ENCODE measurements at places on chromosomes 6 and 20.

GRCh38 chr20:58894652-58895447 is 42.3 kb downstream of the GNAS start:
- no peak for DNase-seq

GRCh38 chr6:17984812-17985670 is 2.4 kb downstream of the KIF13A start:
- no peak for DNase-seq

DNA sequence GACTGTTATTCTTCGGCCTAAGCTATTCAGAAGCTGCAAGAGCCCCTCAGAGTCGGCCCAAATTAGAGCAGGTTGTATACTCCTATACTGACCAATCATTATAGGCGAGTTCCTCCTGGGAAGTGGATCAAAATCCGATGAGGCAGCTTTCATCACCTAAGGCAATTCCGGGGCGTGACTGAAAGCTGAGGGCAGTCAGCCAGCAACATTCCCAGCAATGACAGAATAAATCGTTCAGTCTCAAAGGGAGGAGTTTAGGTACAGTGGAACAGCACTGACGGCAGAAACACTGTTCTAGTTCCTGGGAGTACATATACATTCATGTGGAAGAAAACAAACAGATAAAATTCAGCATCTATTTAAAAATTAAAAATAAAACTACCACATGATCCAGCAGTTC is 10.8 kb downstream of the HLA-DQB2 start:
- DNase-seq, result peak; percentile 21

DNA sequence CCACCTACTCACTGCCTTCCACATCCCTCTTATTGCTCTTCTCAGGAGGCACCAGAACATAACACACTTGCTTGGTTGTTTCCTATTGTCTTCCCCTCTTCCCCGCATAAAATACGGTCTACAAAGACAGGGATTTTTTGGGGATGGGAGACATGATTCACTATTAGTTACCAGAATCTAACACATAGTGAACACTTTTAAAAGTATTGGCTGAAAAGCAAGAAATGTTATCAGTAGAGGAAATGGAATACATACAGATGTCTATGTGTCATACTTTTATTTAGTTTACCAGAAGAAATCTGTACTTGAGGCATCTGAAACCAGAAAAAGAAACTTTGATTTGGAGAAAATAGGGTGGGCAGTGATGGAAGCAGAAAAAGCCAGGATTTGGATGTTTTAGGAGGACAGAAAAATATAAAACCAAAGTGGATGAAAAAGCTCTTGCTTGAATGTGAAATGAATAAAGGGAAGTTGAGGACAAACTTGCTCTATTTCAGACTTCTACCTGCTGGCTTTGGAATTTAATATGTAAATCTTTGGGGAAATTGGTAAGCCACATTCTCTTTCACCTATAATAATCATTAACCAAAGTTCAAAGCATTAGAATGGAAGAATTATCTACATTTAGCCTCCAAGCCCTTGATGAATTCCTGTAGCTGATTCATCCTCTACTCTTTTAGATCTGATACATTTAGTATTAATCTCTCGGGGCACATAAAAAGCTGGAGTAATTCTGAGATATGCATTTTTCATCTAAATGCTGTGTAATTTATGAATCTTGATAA is 82.6 kb downstream of the DOK5 start:
- DNase-seq, result no peak

DNA sequence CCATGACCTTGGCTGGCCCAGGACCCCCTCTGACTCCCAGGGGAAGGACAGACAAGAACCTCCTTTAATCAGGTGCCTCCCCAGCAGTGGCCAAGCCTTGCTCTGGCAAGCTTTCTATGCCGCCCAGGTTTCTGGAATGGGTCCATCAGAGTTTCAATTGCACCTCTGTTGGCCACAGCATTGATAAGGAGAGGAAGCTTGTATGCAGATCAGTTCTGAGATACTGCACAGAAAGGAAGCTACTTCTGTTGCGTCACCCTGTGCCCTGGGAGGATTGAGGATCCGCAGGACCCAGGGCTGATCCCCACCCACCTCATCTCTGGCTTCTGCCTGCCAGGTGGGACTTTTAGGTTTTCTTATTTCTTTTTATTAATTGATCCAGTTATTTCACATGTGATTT is 167.2 kb downstream of the TFAP2C start:
- DNase-seq, result peak; percentile 34

- peak; percentile 40 for DNase-seq
Measured at GRCh38 chr6:148367411-148368024, 24.9 kb downstream of the SASH1 start.

DNA sequence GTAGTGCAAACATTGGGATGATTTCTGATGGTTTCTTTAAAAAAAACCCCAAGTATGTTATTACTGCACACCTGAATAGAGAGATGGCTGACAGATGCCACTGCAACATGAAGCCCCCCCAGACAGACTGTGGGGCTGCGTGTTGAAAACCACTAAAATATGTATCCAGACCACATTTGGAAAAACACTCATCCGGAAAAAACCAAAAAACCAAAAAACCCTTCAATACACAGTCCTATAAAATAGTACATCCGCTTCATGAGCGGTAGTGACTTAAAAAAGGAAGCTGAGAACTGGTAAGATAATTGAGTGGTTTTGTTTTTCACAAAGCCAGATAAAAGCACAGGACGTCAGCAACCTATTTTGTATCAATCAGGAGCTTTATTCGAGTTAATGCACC is 47.1 kb upstream of the EDN3 start:
- no peak for DNase-seq

DNA sequence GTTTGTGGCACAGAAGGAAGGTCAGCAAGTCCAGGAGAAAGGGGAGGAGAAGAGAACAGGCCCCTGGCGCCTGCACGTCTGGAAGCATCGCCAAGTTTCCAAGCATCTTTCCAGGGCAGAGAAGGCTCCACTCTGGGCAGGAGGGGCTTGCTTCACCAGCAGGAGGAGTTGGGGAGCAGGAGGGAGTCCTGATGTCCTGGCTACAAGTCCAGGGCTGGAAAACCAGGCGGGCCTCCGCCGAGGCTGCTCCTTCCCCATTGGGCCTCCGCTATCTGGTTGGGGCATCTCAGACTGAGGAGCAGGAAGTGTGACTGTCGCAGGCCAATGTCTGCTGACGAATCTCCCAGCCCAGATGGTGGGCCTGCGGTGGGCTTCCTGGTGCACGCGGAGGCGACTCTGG is 421.9 kb downstream of the PREX1 start:
- no peak for DNase-seq

Data from COLO829 (cell line).